Caudate nucleus (tissue), 63 donors: ENCODE measurements at places on chromosomes 5 and 9.

DNA sequence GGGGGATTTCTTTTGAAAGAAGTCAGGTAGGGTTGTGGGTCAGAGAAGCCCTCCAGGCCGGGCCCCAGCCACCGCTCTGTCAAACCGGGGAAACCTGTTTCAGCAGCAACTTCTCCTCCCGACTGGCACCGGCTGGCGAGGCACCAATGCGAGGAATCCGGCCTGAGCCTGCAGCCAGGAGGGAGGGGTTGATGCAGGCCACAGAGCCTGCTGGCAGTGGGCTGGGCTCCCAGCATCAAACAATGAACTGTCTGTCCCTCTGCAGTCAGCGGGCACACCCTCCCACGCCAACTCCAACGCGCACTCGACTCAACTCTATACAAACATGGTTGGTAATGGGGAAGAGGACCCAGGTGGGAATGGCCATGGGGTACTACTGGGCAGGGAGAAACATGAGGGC lies 12.1 kb downstream of the PCDH1 start:
- DNase-seq: peak; percentile 88

DNA sequence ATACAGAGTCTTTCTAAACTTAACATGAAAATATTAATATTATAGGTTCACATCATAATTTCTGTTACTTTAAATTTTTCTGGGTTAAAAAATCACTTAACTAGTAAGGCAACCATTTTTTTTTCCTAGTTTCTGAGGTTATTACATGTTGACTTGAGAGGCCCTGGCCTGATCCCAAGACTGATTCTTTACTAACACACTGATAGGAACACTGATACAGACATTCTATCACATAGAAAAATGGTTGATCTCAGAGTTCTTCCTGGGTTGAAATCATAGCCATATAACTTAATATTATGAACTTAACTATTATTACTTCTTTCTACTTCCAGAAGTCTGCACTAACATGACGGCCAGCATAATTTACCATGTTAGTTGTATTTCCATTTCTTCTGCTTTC lies 43.0 kb downstream of the AP3S1 start:
- DNase-seq: no peak

GRCh38 chr5:100828071-100828897 lies 74.8 kb downstream of the ST8SIA4 start:
- no peak for DNase-seq

GRCh38 chr5:28648108-28648507 lies 1609.7 kb upstream of the CDH9 start:
- DNase-seq: no peak

GRCh38 chr5:54996466-54996865 lies 11.1 kb upstream of the ESM1 start:
- DNase-seq: no peak

GRCh38 chr9:97501972-97502221 lies 431 bp downstream of the TMOD1 start:
- no peak for DNase-seq

- no peak for DNase-seq
Measured at GRCh38 chr5:100731768-100732167, 171.3 kb downstream of the ST8SIA4 start.

GRCh38 chr5:96434201-96434645 lies 1.2 kb upstream of the PCSK1 start:
- no peak for DNase-seq

DNA sequence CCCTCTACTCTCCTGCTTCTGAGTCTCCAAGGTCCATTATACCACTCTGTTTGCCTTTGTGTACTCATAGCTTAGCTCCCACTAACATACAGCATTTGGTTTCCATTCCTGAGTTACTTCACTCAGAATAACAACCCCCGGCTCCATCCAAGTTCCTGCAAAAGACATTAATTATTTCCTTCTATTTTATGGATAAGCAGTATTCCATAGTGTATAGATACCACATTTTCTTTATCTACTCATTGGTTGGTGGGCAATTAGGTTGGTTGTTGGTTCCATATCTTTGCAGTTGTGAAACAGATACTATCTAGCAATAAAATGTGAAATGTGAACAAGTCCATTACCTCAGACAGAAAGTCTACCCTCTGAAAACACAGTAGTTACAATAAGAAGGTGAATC lies 110.3 kb downstream of the DOCK8 start:
- DNase-seq: no peak

DNA sequence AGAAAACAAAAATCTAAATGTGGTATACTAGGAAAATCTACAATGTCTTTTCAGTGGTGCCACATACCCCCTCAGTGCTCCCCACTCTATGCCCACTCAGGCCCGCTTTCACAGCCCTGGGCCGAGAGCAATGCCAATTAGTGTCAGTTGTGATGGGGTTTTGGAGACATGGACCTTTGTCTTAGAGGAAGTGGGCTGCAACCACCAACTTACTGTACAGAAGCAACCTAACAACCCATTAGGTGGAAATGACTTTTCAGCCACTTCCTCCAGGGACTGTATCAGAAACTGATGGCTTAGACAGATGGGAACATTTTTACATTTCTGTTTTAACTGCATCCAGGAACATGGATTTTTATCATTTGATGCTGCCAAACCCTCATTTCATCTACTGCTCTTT lies 268.0 kb downstream of the BNC2 start:
- no peak for DNase-seq

- DNase-seq: no peak
Measured at GRCh38 chr5:142840575-142840974, 70.4 kb downstream of the ARHGAP26 start.

DNA sequence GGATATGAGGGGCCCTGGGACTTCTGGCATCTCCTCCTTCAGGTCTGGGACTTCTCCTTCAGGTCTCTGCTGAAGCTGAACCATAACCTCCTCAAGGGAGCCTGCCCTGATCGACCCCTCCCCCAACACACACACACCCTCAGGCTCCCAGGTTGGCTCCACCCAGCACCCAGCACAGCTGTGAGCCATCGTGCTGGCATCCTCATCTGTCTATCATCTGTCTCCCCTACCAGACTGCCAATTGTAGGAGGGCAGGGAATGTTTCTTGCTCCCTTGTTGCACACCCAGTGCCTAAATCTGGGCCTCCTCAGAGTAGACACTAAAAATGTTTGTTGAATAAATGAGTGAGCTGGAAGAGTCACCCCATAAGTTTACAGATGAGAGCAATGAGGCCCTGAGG lies 71.4 kb downstream of the LRSAM1 start:
- no peak for DNase-seq

GRCh38 chr9:104854613-104855012 lies 73.3 kb downstream of the ABCA1 start:
- no peak for DNase-seq

DNA sequence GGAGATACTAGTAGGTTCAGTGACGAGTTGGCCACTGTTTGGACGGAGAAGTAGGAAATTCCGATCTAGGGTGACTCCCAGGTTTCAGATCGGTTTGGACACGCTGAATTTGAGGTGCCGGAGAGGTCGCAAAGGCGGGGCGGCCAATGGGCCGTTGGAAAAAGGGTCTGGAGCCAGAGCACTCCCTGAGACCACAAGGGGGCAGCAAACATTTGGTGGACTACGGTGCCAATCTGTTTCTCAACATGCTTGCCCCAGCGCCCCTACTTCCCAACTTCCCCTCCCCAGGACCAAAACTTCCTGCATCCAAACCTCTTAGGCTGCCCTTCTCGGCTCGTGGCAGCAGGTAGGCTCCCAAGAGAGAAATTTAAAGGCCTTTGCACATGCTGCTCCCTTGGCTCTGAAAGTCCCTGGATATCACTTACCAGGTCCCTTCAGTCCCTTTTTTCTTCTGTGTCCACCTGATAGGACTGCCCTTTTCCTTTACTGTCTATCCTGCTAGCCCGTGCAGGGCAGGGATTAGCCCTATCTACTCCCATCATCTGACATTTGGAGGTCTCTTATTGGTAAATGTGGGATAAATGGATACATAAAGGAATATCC lies 992 bp upstream of the RPP25L start:
- DNase-seq: peak; percentile 45

- no peak for DNase-seq
Measured at GRCh38 chr5:112977440-112977861, 853 bp downstream of the DCP2 start.

- no peak for DNase-seq
Measured at GRCh38 chr9:35935755-35936509, 22.0 kb downstream of the OR2S2 start.

- no peak for DNase-seq
Measured at GRCh38 chr5:38381361-38381760, 123.0 kb downstream of the EGFLAM start.

GRCh38 chr5:135042595-135042994 lies 8.6 kb upstream of the PITX1 start:
- no peak for DNase-seq

DNA sequence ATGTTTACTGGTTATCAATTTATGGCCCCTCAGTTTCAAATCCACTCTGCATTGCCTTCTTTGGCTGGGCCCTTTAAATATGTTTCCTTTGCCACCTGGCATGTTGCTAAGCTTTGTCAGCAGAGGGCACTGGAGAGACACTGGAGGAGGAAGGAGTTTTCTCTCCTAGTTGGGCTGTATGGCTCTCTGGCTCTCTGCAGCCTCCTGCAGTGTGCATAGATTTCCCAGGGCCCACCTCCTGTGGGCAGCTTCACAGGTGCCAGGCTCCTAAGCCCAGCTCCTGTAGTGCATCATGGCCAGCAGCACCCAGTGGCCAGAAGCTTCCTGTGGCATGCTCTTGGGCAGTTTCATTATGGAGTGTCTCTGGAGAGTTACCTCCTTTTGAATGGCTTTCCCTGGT lies 23.3 kb downstream of the CAVIN4 start:
- no peak for DNase-seq

GRCh38 chr5:2492476-2492875 lies 259.0 kb downstream of the IRX2 start:
- no peak for DNase-seq

GRCh38 chr5:118211606-118212005 lies 776.7 kb downstream of the DTWD2 start:
- DNase-seq: no peak

- DNase-seq: no peak
Measured at GRCh38 chr5:123882319-123882964, 370.5 kb downstream of the CSNK1G3 start.

DNA sequence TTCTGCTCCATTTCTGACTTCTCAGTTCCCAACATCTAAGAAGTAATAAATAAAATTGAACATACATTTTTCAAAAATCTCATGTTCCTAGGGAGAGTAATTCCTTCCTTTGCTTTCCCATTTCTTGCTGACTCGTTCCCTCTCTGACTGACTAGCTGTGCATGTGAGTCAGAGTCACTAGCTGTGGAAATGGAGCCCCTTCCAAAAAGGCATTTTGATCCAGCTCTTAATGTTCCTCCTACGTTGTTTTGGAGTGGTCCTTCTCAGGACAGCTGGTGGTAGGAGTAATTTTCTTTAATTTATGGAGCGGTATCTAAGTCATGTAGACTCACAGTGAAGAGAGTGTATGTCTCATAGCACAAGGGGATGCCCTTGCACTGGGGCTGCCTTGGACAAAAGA lies 460.2 kb downstream of the GADD45G start:
- no peak for DNase-seq

GRCh38 chr5:4252385-4252784 lies 656.8 kb downstream of the IRX1 start:
- DNase-seq: no peak

DNA sequence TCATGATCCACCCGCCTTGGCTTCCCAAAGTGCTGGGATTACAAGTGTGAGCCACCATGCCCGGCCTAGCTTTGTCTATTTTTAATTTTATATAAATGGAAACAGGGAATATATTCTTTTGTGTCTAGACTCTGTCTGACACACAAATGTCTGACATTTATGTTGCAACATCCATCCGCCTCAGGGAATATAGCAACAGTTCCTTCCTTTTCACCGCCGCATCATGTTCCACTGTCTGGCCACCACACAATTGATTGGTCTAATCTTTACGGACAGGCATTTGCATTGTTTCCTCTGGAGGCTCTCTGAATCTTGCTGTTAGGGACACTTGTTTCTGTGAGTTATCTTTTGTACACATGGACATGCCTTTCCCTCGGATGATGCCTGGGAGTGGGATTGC lies 20.1 kb upstream of the TBC1D9B start:
- DNase-seq: no peak

- no peak for DNase-seq
Measured at GRCh38 chr9:114737118-114737517, 55.1 kb upstream of the TEX48 start.

DNA sequence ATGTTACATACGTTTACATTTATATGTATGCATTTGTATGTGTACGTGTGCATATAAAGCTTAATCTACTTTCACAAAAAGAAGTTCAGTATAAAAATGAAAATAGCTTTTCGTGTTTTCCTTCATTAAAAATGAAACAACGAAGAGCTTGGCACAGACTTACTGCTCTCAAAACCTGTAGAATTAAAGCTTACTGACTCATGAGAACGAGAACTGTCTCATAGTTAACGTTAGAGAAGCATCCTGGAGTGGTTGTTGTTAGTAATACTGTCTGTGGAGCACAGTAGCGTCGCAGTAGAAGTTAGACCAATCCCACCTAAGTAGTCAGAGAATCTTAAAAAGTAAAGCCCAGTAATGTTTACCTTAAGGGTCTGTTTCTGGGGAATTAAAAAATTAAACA lies 1.3 kb downstream of the MAT2B start:
- DNase-seq: no peak

DNA sequence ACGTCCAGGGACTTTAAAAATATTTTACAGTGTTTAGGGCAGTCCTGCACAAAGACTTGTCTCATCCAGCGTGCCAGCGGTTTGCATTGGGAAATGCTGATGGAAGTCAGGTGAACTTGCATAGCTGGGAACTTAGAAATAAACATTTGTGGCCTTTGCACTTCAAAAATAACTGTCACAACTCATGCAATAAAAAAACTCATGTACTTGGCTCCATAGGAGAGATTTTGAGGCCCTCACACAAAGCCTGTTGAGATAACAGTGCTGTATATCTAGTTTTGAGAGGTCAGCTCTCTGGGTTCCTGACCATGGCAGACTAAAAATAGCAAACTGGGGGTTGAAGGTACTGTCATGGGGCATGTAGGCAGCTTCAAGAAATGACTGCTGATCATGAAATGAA lies 5.5 kb downstream of the COMMD10 start:
- no peak for DNase-seq

- DNase-seq: no peak
Measured at GRCh38 chr5:111830333-111830732, 73.3 kb upstream of the NREP start.

DNA sequence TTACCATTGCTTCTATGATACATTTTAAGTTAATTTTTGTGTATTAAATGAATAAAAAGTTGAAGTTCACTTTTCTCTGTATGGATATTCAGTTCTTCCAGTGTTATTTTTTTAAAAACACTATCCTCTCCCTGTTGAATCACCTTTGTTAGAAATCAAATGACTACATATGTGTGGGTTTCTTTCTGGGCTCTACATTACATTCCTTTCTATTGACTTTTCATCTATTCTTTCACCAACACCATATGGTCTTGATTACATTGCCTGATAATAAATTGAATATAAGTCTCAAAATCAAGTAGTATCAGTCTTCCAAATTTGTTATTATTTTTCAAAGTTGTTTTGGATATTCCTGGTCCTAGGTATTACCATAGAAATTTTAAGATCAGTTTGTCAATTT lies 7.3 kb upstream of the RASEF start:
- DNase-seq: no peak

- DNase-seq: peak; percentile 64
Measured at GRCh38 chr5:177456976-177457851, 10.6 kb downstream of the PRR7 start.
